PC-9 (cell line): ENCODE measurements at places on chromosomes 12 and 14.

DNA sequence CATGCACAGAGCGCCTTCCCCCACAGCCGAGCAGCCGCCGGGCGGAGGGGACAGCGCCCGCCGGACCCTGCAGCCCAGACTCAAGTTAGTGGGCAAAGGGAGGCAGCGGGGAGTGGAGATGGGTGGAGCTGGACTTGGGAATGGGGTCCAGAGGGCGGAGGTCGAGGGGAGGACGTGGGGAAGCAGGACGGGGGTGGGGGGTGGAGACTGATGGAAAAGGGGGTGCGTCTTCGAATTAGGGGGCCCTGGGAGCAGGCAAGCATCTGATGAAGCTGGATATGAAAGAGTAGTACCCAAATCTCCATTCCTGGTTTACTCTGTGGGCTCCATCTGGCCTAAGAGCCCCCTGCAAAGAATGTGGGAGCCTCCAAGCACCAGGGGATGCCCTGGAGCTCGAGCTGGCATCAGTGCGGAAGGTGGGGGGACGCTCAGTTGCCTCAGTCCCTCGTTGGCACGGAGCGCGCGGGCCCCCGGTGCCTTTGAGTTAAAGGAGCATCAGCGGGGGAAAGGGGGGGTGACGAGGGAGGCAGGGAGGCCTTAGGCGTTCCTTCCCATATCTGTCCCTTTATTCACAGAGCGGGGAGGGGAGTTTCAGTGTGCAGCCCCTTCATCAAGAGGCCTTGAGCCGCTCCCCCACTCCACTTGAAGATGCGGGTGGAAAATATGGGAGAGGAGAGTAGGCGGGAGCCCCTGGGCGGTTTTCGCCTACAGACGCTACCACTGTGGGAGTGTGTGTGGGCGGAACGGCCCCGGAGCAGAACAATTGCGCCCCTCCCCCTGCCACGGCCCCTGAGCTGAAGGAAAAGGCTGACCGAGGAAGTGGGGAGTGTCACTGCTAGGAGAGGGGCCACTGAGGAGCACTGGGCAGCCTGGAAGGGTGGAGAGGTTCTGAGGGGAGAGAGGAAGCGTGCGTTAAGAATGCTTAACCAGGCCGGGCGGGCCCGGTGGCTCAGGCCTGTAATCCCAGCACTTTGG lies 644 bp downstream of the NAB2 start:
- no peaks in the 10 kb centered on the region for H3K36me3 ChIP-seq
- H3K4me3 ChIP-seq, result peak overlapping the region; percentile 71
- no peaks in the 10 kb centered on the region for H3K27me3 ChIP-seq
- DNase-seq, result no peak
- peaks cover 5% of the 10 kb centered on the region; the same call in 1 of the 2 replicates for H3K4me1 ChIP-seq
- no peak overlapping the region for H3K27ac ChIP-seq

DNA sequence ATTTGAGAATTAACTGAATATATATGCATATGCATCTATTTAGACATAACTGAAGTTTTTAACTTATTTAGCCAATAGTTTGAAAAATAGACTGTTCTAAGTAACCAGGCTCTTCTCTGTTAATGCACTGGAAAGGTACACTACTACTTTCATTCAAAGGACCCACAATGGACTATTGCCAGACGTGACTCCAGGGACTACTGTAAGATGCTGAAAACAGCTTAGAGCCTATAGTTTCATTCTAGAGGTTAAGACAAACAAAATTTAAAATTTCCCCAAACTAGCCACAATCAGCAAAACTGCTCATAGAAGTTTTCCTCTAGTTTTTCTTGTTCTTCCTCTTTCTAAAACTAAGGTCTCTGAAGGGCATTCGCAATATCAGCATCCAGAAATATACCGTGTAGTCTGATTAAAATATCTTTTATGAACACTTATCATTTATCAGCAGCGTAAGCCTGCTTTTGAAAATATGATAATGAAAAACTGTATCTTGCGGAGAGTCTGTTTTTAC lies 10.4 kb downstream of the APPL2 start:
- no peak overlapping the region for H3K4me3 ChIP-seq
- no peak for DNase-seq
- no peaks in the 10 kb centered on the region for H3K27me3 ChIP-seq
- H3K4me1 ChIP-seq, result peaks cover 5% of the 10 kb centered on the region; the same call in 1 of the 2 replicates
- no peak overlapping the region for H3K27ac ChIP-seq

DNA sequence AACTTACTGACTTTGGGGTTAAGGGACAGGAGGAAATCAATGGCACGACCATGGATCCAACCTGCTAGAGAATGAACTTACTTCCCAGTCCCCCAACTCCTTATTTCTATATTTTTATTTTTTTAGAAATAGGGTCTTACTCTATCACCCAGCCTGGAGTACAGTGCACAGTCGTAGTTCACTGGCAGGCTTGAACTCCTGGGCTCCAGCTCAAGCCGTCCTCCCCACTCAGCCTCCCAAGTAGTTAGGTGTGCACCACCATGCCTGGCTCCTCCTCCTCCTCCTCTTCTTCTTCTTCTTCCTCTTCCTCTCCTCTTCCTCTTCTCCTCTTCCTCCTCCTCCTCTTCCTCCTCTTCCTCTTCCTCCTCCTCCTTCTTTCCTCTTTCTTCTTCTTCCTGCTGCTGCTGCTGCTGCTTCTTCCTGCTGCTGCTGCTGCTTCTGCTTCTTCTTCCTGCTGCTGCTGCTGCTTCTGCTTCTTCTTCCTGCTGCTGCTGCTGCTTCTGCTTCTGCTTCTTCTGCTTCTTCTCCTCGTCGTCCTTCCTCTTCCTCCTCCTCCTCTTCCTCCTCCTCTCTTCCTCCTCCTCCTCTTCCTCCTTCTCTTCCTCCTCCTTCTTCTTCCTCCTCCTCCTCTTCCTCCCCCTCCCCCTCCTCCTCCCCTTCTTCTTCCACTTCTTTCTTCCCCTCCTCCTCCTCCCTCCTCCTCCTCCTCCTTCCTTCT lies 390.1 kb upstream of the RGS6 start:
- 0 out of 2 replicates have a peak, but pooled peaks cover 12% of the 10 kb centered on the region for H3K36me3 ChIP-seq
- no peaks in the 10 kb centered on the region for H3K27me3 ChIP-seq
- no peaks in the 10 kb centered on the region for H3K4me1 ChIP-seq
- DNase-seq, result no peak
- H3K4me3 ChIP-seq, result no peak overlapping the region

GRCh38 chr14:91749868-91750267 lies 18.0 kb upstream of the CATSPERB start:
- H3K4me3 ChIP-seq, result no peak overlapping the region
- H3K36me3 ChIP-seq, result no peaks in the 10 kb centered on the region
- H3K27me3 ChIP-seq, result no peaks in the 10 kb centered on the region

DNA sequence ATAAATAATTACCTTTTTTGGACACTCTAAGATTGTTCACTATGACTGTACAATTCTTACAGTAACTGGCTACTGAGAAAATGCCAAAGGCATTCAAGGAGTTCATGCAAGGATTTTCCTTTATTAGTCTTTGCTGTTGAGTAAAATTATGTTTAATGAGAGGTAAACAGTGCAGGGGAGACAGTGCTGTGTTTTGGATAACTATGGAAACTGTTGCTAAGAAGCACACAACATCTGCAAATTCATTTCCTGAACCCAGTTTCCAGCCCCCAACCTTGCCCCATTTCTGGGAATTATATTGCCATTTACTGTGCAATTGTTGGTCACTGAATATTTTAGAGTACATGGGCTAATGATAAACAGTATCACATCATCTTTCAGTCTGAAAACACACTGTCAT lies 1005.8 kb downstream of the TRHDE start:
- H3K27me3 ChIP-seq, result no peaks in the 10 kb centered on the region
- H3K4me1 ChIP-seq, result no peaks in the 10 kb centered on the region
- H3K27ac ChIP-seq, result no peak overlapping the region
- H3K4me3 ChIP-seq, result no peak overlapping the region
- H3K36me3 ChIP-seq, result no peaks in the 10 kb centered on the region

GRCh38 chr12:13546231-13546630 lies 349.7 kb downstream of the EMP1 start:
- H3K36me3 ChIP-seq, result no peaks in the 10 kb centered on the region
- no peaks in the 10 kb centered on the region for H3K27me3 ChIP-seq
- no peak overlapping the region for H3K4me3 ChIP-seq
- H3K27ac ChIP-seq, result no peak overlapping the region
- 0 out of 2 replicates have a peak, but pooled peaks cover 7% of the 10 kb centered on the region for H3K4me1 ChIP-seq

- no peak overlapping the region for H3K27ac ChIP-seq
- DNase-seq, result no peak
- no peaks in the 10 kb centered on the region for H3K4me1 ChIP-seq
- no peak overlapping the region for H3K4me3 ChIP-seq
- no peaks in the 10 kb centered on the region for H3K36me3 ChIP-seq
- H3K27me3 ChIP-seq, result peaks cover 95% of the 10 kb centered on the region
Observed at GRCh38 chr14:76756371-76756750, 4.9 kb upstream of the VASH1 start.

- H3K27ac ChIP-seq, result no peak overlapping the region
- H3K4me3 ChIP-seq, result no peak overlapping the region
- H3K36me3 ChIP-seq, result peaks cover 5% of the 10 kb centered on the region; the same call in 1 of the 2 replicates
- no peak for DNase-seq
Observed at GRCh38 chr14:56603648-56604047, 24.1 kb downstream of the TMEM260 start.

GRCh38 chr12:104551313-104551931 lies 94.7 kb downstream of the CHST11 start:
- H3K27ac ChIP-seq, result no peak overlapping the region
- DNase-seq, result no peak
- no peak overlapping the region for H3K4me3 ChIP-seq
- 0 out of 2 replicates have a peak, but pooled peaks cover 10% of the 10 kb centered on the region for H3K36me3 ChIP-seq

GRCh38 chr12:123705935-123706334 lies 6.2 kb upstream of the ATP6V0A2 start:
- H3K27me3 ChIP-seq, result no peaks in the 10 kb centered on the region
- DNase-seq, result no peak
- H3K4me3 ChIP-seq, result no peak overlapping the region
- no peaks in the 10 kb centered on the region for H3K4me1 ChIP-seq
- no peaks in the 10 kb centered on the region for H3K36me3 ChIP-seq

DNA sequence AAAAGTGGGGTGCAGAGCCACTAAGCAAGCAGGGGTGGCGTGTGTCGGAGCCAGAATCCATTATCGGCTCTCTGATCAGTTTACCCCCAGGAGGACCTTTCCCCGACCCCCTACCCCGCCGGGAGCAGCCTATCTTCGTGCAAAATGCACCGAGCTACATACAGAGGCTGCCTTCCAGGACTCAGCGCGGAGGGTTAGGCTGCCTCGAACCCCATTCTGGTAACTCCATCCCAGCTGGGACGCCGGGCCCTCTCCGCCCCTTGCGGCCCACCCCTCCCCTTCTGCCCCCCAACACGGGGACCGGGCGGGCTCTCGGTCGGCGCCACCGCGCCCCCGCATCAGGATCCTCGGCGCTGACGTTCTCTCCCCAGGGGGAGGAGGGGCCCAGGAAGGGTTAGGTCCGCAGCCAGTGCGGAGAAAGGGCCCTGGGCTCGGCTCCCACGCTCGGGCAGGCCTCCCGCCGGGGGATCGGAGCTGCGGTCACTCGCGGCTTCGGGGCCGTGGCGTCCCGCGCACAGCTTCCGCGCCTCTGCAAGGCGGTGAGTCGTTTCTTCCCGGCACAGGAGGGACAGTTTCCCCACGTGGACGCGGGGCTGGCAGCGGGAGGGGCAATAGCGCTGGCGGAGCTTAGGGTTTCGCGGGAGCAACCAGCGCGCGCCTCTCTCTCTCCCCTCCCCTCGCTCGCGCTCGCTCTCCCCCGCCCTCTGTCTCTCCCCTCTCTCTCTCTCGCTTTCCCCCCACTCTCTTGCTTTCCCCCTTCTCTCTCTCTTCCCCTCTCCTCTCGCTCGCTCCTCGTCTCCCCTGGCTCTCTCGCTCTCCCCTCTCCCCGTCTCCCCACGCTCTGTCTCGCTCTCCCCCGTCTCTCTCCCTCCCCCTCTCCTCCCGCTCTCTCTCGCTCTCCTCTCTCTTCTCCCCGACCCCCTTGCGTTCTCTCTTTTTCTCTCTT lies 12.5 kb upstream of the MAP3K9 start:
- H3K36me3 ChIP-seq, result no peaks in the 10 kb centered on the region
- DNase-seq, result no peak
- H3K27me3 ChIP-seq, result peaks cover 30% of the 10 kb centered on the region; the same call in 1 of the 2 replicates

GRCh38 chr14:83826838-83827237 lies 1703.1 kb upstream of the FLRT2 start:
- no peaks in the 10 kb centered on the region for H3K36me3 ChIP-seq
- H3K4me1 ChIP-seq, result no peaks in the 10 kb centered on the region
- no peak for DNase-seq
- no peak overlapping the region for H3K27ac ChIP-seq

- H3K27ac ChIP-seq, result no peak overlapping the region
- H3K4me1 ChIP-seq, result no peaks in the 10 kb centered on the region
- DNase-seq, result no peak
- peaks cover 4% of the 10 kb centered on the region; the same call in 1 of the 2 replicates for H3K27me3 ChIP-seq
Observed at GRCh38 chr14:88289234-88289633, 33.8 kb downstream of the KCNK10 start.

DNA sequence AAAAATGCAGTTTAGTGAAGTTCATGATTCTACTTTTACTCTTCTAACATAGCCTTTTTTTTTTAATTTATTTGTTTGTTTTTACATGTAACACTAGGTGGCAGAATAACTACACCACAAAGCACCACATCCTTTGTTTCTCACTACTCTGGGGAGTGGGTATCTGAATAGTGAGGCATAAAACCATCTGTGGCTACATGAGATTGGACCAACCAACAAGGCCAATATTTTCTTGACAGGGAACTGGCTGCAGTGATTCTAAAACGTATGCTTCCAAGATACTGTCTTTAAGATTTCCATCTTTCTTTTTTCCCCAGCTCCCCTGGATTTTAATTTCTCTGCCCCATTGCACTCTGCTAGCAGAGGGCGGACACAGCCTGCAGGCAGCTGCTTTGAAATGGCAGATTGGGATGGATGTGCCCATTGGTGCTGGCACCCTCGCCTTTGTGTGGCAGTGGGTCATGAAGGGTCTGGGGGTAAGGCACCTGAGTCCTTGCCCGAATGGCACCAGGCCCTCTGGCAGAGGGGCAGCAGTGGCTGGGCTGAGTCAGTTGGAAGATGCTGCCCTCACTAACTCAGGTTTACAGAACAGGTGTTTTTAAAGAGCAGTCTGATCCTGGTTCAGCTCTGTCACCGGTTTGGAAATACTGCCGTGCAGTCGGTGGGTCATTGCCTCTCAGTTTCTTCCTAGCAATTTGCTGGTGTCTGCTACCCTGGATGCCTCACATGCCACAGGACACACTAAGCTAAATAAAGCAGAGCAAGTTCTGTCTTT lies 429.1 kb downstream of the RAD51B start:
- H3K4me1 ChIP-seq, result peaks cover 66% of the 10 kb centered on the region
- no peaks in the 10 kb centered on the region for H3K36me3 ChIP-seq
- H3K27ac ChIP-seq, result peak overlapping the region; percentile 93
- DNase-seq, result peak; percentile 48
- H3K4me3 ChIP-seq, result no peak overlapping the region
